ENCODE measurements at places on chromosomes 7 and 10.
A peak's percentile ranks its signal among the peaks of the same experiment; 100 is the strongest.

GRCh38 chr7:15389073-15389472 is 172.7 kb downstream of the AGMO start:
- DNase-seq, result no peak

- DNase-seq, result peak; percentile 31
Observed at GRCh38 chr7:101804088-101804963, 13.1 kb upstream of the CUX1 start.

- DNase-seq, result no peak
Observed at GRCh38 chr10:78349911-78350663, 316.4 kb downstream of the RPS24 start.

- no peak for DNase-seq
Observed at GRCh38 chr7:134567368-134567767, 18.5 kb downstream of the AKR1B15 start.

GRCh38 chr10:11252887-11253286 is 235.2 kb downstream of the CELF2 start:
- no peak for DNase-seq

DNA sequence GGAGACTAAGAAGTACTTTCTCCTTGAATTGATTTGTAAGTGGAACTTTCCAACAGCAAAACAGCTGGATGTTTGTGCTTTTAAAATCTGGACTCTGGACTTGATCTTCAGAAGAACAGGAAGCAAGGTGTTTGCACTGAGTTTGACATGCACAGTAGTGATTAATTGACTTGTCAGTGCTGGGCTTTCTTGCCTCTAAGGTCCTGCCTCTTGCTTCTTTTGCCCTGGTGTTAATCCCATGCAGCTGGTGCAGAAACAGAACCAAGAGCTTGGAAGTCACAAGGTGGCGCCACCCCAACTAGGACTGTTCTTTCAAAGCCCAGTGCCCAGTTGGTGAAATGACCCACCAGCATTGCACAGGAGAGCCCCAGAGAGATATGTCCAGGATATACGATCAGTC is 66.8 kb upstream of the SEPHS1 start:
- peak; percentile 18 for DNase-seq

GRCh38 chr7:128378637-128379036 is 17.1 kb upstream of the PRRT4 start:
- no peak for DNase-seq

All from RPMI8226 (cell line).